ENCODE measurements at places on chromosomes 4 and X. TPM values are rescaled to one million over a fixed set of nuclear protein-coding genes. Genes with fewer than 3 reads are reported as not detected.
A peak's percentile ranks its signal among the peaks of the same experiment; 100 is the strongest.

DNA sequence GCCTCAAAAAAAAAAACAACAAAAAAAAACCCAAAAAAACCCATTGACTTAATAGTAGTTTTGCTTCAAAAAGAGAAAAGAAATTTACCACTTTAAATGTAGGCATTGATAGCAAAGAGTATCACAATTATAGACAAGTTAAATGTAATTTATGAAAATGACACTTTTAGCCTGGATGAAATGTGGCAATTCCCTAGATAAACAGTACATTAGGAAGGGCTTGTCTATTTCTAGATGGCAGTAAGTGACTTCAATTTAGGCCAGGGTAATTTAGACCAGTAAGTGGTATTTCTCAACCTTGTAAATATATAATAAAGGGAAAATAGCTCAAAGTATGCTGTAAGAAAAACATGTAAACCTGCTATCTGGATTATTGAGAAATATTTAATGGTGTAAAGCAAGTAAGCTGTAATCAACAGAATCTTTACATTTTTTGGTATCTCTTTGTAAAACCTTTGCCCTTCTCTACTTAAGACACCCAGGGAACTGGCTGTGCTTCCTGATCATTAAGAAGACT lies 103.7 kb upstream of the RAPGEF2 start:
- no peak for DNase-seq

PABPC1L2A gene
- not detected for total RNA-seq

FGD1 gene
- 0.11 TPM for total RNA-seq

ADH7 gene
- not detected for total RNA-seq

GRCh38 chr4:38804654-38805295 lies at the start of gene TLR1:
Gene TLR1, minus strand, starts transcription at chr4:38804791. Its CDS starts 5,960 bp downstream, at chr4:38798831.
- DNase-seq, result peak; percentile 71

ARMCX1 gene
- total RNA-seq, result 0.44 TPM

DNA sequence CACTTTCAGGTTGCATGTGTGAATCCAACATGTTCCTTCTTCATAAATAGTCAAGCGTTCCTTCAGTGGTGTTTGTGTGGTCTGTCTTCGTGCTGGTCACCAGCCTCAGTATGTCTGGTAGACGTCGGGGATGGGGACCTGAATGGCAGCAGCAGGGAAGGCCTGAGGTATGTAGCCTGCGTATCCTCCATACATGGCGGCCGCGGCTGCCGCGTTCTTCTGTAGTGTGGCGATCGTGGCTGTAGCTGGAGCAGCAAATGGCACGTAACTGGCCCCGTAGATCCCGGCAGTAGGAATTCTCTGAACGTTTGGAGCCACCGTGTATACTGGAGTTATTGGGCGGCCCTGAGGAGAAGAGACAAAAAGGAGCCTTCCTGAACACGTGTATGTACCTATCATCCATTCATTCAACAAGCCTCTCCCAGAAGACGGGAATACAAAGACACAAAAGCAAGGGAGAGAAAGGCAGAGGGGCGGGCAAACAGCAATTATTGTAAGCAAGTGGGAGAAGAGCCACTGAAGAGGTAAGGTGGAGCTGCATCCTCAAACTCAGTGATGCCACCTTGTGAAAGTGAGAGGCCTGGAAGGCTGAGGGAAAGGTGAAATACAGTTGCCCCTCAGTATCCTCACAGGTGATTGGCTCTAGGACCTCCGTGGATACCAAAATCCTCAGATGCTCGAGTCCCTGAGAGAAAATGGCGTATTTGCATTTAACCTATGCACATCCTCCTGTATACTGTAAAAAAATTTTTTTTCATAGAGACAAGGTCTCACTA lies 90.9 kb downstream of the CHRNA9 start:
- DNase-seq, result no peak

DNA sequence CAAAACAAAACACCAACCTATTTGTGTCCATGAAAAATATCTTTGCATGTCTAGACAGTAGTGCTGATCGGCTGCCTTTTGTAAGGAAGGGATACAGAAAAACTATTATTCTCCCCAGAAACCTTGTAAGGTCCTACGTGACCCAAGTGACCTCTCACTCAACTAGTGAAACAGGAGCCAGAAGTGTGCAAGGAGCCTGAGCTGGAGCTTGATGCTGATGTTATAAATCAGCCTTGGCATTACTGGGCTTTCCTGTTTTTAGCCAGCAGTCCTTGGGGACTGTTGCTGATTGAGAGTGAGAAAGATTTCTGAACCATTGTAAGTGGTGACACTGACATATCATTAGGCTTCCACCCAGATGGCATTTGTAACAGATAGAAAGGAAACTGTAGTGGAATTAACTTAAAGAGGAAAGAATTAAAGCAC lies 100.8 kb upstream of the LIMCH1 start:
- no peak for DNase-seq

DNA sequence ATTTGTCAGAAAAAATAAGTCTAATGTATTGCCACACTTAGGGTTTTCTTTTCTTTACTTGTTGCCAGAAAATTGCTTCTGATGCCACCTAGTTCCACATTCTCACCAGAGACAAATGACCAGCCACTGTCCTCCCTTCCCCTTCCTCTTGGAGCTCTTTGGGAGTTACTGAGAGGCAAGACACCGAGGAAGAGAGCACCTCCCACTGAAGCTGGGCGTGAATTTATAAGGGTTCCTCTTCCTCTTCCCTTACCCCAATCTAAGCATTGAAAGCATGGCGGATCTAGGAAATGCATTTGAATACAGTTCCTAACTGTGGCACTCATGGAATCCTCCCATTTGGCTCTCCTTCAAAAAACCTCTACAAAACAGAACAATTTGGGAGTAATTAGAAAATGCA lies 30.0 kb downstream of the ANXA3 start:
- DNase-seq, result no peak

ADH1A gene
- total RNA-seq, result not detected

DDX60 gene
- total RNA-seq, result 33.9 TPM

GRCh38 chr4:185282968-185283367 lies 73.6 kb downstream of the SNX25 start:
- no peak for DNase-seq

DNA sequence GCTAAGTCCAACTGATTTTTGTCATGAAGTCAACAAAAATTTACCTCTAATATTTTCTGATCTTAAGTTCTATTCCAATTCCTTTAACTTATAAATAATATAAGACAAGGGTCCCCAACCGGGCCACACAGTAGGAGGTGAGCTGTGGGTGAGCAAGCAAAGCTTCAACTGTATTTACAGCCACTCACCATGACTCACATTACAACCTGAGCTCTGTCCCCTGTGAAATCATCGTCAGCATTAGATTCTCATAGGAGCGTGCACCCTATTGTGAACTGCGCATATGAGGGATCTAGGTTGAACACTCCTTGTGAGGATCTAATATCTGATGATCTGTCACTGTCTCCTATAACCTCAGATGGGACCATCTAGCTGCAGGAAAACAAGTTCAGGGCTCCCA lies 227.4 kb downstream of the MAPK10 start:
- no peak for DNase-seq

GRCh38 chr4:1554876-1555265 lies 129.2 kb downstream of the FAM53A start:
- no peak for DNase-seq

PITX2 gene
- total RNA-seq, result not detected

GRCh38 chr4:4334798-4335520 lies 44.9 kb downstream of the ZBTB49 start:
- DNase-seq, result peak; percentile 73

GRCh38 chr4:28966982-28967381 lies 1753.2 kb upstream of the PCDH7 start:
- DNase-seq, result no peak

- DNase-seq, result no peak
These were observed 6.8 kb upstream of the OCIAD2 start for GRCh38 chr4:48913346-48913745.

INTS6L gene
- 43.7 TPM for total RNA-seq

- no peak for DNase-seq
These were observed 181.9 kb downstream of the RAPGEF2 start for GRCh38 chr4:159284733-159285132.

GRCh38 chr4:48342606-48342880 lies 1.2 kb downstream of the SLAIN2 start:
- DNase-seq, result no peak

GRCh38 chr4:81499840-81500239 lies 28.1 kb upstream of the RASGEF1B start:
- DNase-seq, result no peak

CACNA1F gene
- 1.2 TPM for total RNA-seq

GRCh38 chrX:44003975-44004374 lies 30.8 kb upstream of the NDP start:
- DNase-seq, result no peak

- DNase-seq, result no peak
These were observed 912.1 kb upstream of the GRIA3 start for GRCh38 chrX:122272011-122272410.

GRCh38 chrX:95911062-95911461 lies 773.6 kb upstream of the DIAPH2 start:
- DNase-seq, result no peak

GRCh38 chr4:150096625-150097024 lies 18.4 kb downstream of the DCLK2 start:
- DNase-seq, result no peak

SPIN2A gene
- 1.4 TPM for total RNA-seq

PPEF2 gene
- total RNA-seq, result 0.36 TPM

- DNase-seq, result no peak
These were observed 523.9 kb downstream of the GLUD2 start for GRCh38 chrX:121571333-121571732.

GRCh38 chr4:153535772-153536513 lies 69.8 kb downstream of the TMEM131L start:
- DNase-seq, result peak; percentile 26

- no peak for DNase-seq
These were observed 240.5 kb downstream of the GRIA3 start for GRCh38 chrX:123424546-123424945.

HERC5 gene
- total RNA-seq, result 18.6 TPM

DNA sequence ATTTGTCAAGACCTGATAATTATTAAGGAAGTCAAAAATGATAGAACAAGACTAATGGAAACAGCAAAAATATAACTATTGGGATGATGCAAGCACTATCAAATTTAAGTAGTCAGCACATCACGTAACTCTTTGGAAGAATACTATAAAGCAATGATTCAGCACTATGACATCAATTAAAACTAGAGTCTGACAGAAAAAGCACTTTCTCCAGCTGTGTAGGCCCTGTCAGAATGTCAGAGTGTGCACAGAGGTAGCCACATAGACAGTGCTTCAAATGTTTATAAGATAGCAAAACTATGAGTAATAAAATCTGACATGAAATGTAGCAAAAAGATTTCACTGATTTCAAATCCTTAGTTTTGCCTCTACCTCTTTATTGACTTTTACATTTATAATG lies 1226.6 kb upstream of the ADGRL3 start:
- no peak for DNase-seq

GRCh38 chr4:108829966-108830492 lies 67.2 kb upstream of the ETNPPL start:
- no peak for DNase-seq

- DNase-seq, result no peak
These were observed 2.9 kb upstream of the CYBB start for GRCh38 chrX:37776987-37777325.

Measured in CD4-positive, alpha-beta memory T cell (primary cell).